Stimulated activated naive B cell treated with anti-CD40 and anti-IgM and Interleukin-4, amounts not matched to agents 10 μg/mL and 1 μg/mL and 100 μg/mL, for 72 hours (primary cell): ENCODE measurements at places on chromosomes 12 and 14.

GRCh38 chr14:29654901-29655550 lies 272.6 kb downstream of the PRKD1 start:
- DNase-seq, result no peak
- H3K36me3 ChIP-seq, result no peaks in the 10 kb centered on the region
- H3K27ac ChIP-seq, result no peak overlapping the region
- H3K4me1 ChIP-seq, result no peaks in the 10 kb centered on the region
- no peak overlapping the region for H3K4me3 ChIP-seq
- no peaks in the 10 kb centered on the region for H3K27me3 ChIP-seq

DNA sequence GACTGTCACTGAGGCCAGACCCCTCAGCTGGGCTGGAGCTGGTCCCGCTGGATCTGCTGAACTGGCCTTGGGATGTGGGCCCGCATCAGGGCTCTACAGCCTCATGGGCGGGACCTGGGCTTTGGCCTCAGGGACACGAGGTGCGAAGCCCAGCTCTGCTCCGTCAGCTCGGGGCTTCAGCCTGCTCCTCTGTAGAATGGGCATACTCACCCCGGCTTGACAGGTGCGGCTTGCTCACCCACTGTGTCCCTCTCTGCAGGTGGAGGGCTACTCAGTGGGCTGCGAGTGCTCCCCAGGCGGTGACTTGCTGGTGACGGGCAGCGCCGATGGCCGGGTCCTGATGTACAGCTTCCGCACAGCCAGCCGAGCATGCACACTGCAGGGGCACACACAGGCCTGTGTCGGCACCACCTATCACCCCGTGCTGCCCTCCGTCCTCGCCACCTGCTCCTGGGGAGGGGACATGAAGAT lies 57.6 kb downstream of the BEGAIN start:
- H3K4me3 ChIP-seq, result no peak overlapping the region
- no peaks in the 10 kb centered on the region for H3K27me3 ChIP-seq
- DNase-seq, result no peak

DNA sequence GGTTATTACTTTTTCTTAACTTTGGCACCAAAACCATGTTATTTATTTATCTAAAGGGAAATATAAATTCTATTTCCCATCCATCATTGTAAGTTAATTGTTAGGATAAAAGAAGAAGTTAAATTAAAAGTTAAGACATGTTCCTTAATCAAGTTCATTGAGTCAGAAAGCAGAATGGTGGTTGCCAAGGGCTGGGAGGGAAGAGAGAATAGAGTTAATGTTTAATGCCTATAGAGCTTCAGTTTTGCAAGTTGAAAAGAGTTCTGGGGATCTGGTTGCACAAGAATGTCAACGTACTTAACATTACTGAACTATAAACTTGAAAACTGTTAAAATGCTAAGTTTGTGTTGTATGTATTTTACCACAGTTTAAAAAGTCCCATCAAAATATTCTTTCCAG lies 63.2 kb upstream of the NR2C1 start:
- no peak overlapping the region for H3K4me3 ChIP-seq
- no peaks in the 10 kb centered on the region for H3K27me3 ChIP-seq
- H3K27ac ChIP-seq, result no peak overlapping the region

DNA sequence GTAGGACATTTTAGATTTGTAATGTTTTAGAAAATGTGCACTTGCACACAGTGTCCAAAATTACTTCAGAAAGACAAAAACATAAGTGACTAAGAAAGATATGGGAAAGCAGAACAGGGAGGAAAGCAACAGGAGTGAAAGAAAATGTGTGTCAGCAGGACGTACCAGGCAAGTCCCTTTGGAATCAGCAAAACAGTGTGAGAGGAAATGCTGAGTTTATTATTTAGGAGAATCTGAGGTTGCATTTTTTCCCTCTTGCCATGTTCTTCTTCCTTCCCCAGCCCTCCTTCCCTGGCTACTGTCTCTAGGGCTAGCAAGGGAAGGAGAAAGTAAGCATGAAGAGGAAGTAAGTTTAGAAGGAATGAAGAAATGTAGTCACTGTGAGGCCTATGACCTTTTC lies 67.7 kb upstream of the CD163 start:
- H3K4me1 ChIP-seq, result no peaks in the 10 kb centered on the region
- H3K27me3 ChIP-seq, result peaks cover 12% of the 10 kb centered on the region
- DNase-seq, result no peak
- no peak overlapping the region for H3K4me3 ChIP-seq

DNA sequence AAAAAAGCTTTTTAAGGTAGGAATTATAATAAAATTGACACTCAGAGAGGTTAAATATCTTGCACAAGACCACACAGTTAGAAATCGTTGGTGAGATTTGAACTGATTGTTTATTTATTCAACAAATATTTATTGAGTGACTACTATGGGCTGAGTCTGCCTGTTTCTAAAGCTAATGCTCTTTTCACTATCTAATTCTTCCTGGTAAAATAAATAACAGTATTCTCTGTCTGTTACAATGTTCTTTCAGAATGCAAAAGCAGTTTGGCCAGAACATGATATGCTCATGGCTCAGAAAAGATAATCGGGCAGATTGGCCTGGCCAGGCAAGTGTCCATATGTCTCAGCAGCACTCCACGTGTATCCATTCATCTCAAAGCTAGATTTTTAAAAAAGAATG lies 82.0 kb downstream of the BTG1 start:
- H3K4me1 ChIP-seq, result peaks cover 66% of the 10 kb centered on the region
- no peak for DNase-seq
- H3K27me3 ChIP-seq, result no peaks in the 10 kb centered on the region
- peaks cover 12% of the 10 kb centered on the region for H3K36me3 ChIP-seq
- H3K4me3 ChIP-seq, result no peak overlapping the region
- no peak overlapping the region for H3K27ac ChIP-seq

- no peak overlapping the region for H3K27ac ChIP-seq
- peaks cover 6% of the 10 kb centered on the region for H3K27me3 ChIP-seq
- peak; percentile 27 for DNase-seq
Measured at GRCh38 chr12:14111230-14111865, 129.9 kb upstream of the GRIN2B start.

- no peak overlapping the region for H3K27ac ChIP-seq
- H3K36me3 ChIP-seq, result peaks cover 43% of the 10 kb centered on the region
Measured at GRCh38 chr12:66160704-66161103, 9.1 kb downstream of the TMBIM4 start.

GRCh38 chr12:20339060-20339459 lies 29.3 kb upstream of the PDE3A start:
- H3K27ac ChIP-seq, result no peak overlapping the region
- DNase-seq, result no peak
- H3K4me1 ChIP-seq, result no peaks in the 10 kb centered on the region
- H3K27me3 ChIP-seq, result no peaks in the 10 kb centered on the region
- H3K4me3 ChIP-seq, result no peak overlapping the region

DNA sequence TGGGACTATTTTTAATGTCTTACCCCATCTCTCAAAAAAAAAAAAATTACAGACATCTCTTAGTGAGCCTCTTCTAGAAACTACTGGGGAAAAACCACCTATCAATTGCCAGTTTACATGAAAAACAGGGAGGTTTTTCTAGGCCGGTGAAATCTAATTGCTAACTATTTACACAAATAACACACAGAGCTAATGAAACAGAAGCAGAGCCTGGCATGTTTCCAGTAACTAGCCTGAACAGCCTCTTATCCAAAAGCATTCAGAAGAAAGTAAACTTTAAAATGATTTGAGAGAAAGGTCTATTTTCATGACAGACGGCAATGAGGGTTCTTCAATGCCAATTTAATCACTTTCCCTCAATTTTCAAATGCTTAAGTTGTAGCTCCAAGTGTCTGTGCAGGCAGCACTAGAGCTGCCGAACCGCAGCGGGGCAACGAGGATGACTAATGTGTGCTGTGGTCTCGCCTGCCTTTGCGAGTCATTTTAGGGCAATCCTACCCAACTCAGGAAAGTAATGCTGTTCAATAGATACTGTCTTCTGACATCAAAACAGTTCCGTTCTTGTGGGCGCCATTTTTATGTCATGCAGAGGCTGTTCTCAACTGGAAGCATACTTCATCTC lies 84.6 kb downstream of the SETD3 start:
- H3K4me1 ChIP-seq, result peaks cover under 1% of the 10 kb centered on the region
- DNase-seq, result no peak
- H3K4me3 ChIP-seq, result no peak overlapping the region
- peaks cover 26% of the 10 kb centered on the region for H3K36me3 ChIP-seq
- no peak overlapping the region for H3K27ac ChIP-seq

DNA sequence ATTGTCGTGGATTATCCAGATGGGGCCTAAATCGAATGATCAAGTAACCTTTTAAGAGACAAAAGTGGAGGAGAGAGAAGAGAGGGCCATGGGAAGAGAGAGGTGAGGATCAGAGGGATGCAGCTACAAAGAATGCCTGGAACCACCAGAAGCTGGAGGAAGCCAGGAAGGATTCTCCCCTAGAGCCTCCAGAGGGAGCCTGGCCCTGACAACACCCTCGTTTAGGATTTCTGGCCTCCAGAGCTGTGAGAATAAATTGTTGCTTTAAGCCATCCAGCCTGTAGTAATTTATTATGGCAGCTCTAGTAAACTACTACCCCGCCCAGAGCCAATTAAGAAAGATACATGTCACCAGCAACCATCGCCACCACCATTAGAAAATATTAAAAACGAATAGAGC lies 46.2 kb upstream of the GSC start:
- no peaks in the 10 kb centered on the region for H3K4me1 ChIP-seq
- peaks cover 8% of the 10 kb centered on the region for H3K27me3 ChIP-seq
- no peaks in the 10 kb centered on the region for H3K36me3 ChIP-seq

GRCh38 chr12:116177017-116177416 lies 100.5 kb downstream of the MED13L start:
- peak overlapping the region; percentile 32 for H3K27ac ChIP-seq
- no peaks in the 10 kb centered on the region for H3K27me3 ChIP-seq
- H3K4me3 ChIP-seq, result no peak overlapping the region
- H3K4me1 ChIP-seq, result peaks cover 35% of the 10 kb centered on the region
- no peak for DNase-seq

DNA sequence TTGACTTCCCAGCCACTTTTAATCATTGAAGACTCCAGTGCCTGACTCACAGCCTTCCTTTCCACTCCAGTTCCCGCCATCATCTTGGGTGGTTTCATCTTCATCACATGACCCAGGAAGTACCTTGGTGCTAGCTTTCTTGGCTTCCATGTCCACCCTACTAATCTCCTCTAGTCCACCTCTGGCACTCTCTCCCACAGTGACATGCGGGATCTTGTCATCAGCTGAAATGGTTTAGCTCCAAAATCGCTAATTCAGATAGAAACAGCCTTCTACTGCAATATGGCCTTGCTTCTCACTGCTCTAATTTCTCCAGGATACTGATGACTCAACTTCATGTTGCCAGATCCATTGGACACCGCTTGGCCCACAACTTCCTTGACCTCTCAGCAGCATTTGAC lies 24.5 kb downstream of the WDR20 start:
- DNase-seq, result no peak
- H3K4me1 ChIP-seq, result peaks cover 65% of the 10 kb centered on the region
- H3K36me3 ChIP-seq, result peaks cover 30% of the 10 kb centered on the region
- no peak overlapping the region for H3K4me3 ChIP-seq

DNA sequence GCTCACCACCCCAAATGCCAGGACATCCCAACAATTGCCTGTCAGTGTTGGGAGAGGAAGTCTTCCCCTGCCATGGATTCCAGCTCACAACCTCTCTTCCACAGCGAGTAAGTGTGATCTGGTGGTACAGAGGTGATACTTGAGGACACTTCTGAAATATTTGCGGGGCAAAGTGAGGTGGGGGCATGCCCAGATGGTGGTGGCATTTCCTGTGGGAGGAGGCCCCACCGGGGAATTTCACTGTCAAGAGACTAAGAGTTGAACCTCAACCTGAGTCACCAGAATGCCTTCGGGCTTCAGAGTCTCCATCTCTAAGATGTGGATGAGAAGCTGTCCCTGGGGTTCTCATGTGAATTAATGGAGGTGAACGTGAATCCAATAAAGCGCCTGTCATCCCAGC lies 122.3 kb upstream of the RFLNA start:
- DNase-seq, result no peak
- peaks cover 14% of the 10 kb centered on the region for H3K27me3 ChIP-seq
- H3K27ac ChIP-seq, result no peak overlapping the region
- H3K4me1 ChIP-seq, result no peaks in the 10 kb centered on the region
- H3K4me3 ChIP-seq, result no peak overlapping the region

DNA sequence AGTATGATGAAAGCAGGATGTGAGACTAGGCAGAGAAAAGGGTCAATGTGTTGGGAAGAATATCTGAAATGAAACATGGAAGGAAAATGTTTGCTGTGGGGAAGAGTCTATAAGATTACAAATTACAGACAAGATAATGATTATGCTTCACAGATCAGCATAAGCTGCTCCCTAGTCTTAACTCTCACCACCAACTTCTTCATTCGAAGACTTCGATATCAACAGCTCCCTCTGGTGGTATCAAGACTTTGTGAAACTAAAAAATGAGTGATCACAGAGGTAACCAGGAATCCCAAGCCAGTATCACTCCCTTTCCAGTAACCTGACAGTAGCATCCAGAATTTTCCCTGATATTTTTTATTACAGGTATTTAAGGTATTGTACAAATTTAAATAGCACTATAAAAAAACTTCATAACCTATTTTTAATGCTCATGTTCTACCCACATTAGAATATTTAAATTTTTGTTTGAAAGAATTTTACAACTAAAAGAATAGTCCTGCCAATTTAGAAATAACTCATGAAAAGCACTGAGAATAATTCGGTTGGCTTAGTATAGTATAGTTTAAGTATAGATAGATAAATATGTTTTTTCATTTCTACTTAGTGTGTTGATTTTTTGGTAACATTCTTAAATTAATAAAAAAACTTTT lies 84.4 kb downstream of the C2CD5 start:
- DNase-seq, result no peak
- H3K4me1 ChIP-seq, result peaks cover 12% of the 10 kb centered on the region
- no peak overlapping the region for H3K4me3 ChIP-seq
- H3K36me3 ChIP-seq, result peaks cover 12% of the 10 kb centered on the region

GRCh38 chr12:41108032-41108431 lies 80.1 kb upstream of the PDZRN4 start:
- no peak overlapping the region for H3K4me3 ChIP-seq
- H3K36me3 ChIP-seq, result no peaks in the 10 kb centered on the region
- DNase-seq, result no peak

- DNase-seq, result no peak
- H3K4me3 ChIP-seq, result no peak overlapping the region
- H3K27me3 ChIP-seq, result peaks cover 5% of the 10 kb centered on the region
- peaks cover 11% of the 10 kb centered on the region for H3K36me3 ChIP-seq
- no peaks in the 10 kb centered on the region for H3K4me1 ChIP-seq
Measured at GRCh38 chr12:109760930-109761921, 47.6 kb downstream of the FAM222A start.

DNA sequence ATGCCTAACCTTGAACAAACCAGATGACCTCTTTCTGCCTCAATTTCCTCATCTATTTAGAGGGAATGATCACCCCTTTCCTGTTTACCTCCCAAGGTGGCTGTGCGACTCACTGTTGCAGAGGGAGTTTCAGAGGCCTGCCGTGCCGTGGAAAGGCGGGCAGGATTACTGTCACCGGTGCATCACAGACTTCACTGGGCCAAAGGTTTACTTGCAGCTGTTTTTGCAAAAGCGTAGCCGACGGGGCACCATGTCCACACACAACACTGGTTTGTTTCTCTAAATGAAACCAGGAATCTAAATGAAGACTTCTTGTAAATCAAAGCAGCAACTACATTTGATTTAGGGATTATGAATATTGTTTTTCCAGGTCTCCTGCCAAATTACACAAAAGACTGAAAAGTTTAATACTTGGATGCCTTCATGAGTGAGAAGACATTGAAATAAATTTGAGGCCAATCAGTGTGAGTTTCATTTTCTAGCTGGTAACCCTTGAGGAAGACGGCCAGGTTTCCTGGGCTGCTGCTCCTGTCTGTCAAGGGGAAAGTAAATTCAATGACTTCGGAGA lies 696.1 kb upstream of the TMEM132C start:
- no peaks in the 10 kb centered on the region for H3K4me1 ChIP-seq
- H3K4me3 ChIP-seq, result no peak overlapping the region
- DNase-seq, result no peak
- no peaks in the 10 kb centered on the region for H3K36me3 ChIP-seq
- H3K27ac ChIP-seq, result no peak overlapping the region
- no peaks in the 10 kb centered on the region for H3K27me3 ChIP-seq
